ENCODE measurements at places on chromosomes 4 and X.

GRCh38 chr4:7381221-7381889 is 53.4 kb downstream of the PSAPL1 start:
- DNase-seq, result no peak

DNA sequence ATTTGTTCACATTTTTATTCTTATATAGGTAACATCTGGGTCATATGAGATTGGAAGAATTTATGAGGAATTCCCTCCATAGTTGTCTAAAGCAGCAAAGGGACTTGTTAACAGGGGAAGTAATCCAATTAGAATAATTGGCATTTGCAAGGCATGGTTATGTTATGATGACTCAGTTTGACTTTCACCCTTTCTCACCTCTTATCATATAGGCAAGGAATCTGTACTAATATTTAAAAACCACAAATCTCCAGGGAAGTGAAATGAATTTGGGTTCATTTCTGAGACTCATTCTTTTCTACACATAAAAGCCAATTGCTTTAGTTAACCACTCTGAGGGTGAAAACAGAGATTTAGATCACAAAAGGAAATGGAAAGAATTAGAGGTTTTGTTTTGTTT is 281.5 kb upstream of the DKK2 start:
- no peak for DNase-seq

DNA sequence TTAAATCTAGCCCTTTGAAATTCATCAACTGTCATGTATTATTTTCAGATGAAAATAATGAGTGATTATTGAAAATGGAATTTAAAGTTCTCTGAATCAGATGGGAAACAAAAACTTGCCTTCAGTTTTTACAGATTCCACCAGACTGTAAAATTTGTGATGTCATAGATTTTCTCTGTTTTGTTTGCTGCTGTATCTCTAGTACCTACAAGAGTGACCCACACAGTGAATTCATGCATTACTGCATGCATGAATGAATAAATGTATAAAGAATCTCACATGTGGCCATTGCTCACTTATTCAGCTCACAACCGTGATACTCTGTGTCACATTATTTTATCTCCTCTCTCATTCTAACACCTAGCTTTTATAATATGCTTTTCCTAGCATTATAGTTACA is 532.2 kb upstream of the AGA start:
- DNase-seq, result no peak

DNA sequence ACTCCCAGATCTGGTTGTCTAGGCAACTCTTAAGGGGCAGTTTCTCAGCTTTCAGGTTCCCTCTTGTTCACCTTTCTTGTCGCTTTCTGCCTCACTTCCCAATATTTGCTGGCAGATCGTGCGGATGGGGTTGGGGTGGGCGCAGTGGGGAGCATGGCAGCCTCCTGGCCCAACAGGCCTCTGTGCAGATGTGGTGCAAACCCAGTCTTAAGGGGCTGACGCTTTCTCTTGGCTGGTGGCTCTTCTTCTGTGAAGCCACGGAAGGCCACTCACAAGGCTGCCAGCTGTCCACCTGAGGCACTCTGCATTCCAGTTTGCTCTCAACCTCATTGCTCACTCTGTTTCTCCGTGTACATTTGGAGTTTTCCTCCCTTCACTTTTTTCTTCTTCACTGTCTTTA is 61.7 kb downstream of the NBDY start:
- DNase-seq, result no peak

DNA sequence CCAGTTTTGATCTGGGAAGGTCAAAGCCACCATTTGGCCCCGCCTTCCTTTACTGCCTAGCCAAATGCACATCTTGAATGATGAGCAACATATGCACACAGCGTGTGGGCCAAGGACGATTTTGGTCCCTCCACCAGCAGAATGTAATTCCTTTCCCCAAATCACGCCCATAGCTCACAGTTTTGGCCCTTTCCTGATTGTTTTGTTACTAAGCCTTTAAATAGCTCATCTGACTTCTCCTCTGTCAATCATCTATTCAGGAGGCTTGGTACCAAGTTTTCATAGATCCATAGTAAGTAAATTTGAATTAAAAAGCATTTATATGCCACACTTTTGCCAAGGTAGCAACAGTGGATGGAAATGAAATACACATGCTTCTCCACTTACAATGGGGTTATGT is 123.3 kb downstream of the NFKB1 start:
- DNase-seq, result no peak

GRCh38 chr4:83846193-83846830 is 310.4 kb downstream of the GPAT3 start:
- no peak for DNase-seq

DNA sequence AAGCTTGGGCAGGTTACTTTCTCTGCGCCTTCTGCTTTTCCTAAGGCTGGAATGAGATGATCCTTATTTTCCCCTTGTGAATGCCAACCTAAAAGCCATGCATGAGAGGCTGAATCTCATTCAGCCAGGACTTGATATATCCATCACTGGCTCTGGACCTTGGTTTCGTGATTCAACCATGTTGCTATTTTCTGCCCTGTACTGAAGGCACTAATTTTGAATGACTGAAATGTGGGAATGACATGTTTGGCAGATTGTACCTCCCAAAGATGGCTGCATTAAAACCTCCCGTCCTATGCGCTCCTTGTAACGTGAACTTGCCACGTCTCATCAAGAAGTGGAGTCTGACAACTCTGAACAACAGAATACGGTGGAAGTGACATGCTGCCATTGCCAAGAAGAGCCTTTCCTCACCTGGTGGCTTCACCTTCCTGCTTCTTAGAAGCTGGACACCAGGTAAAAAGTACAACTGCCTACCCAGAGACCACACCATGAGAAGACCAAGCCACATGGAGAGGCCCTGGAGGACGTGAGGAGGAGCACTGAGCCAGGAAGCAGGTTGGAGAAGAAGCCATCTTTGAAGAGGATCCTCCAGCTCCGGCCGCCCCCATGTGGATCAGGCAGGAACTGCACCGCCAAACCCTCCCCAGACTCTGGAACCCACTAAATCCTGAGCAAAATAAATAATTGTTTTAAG is 174.5 kb downstream of the NSUN7 start:
- DNase-seq, result peak; percentile 40

- DNase-seq, result peak; percentile 30
Observed at GRCh38 chr4:41418444-41418843, 119.5 kb upstream of the LIMCH1 start.

DNA sequence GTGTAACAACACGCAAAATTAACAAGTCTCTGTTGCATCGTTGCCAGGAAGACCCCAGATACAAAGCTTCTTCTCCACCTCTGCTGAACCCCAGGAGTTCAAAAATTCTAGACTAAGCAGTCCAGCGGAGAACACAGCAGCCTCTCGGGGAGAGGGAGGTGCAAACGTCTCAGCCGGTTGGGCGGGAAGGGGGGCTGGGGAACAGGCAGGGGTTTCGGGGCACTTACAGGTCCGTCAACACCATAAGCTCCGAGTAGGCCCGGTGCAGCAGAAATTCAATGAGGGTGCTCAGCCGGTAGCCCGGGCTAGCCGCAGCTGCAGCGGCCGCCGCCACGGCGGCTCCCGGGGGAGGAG is 394 bp downstream of the MED14 start:
- DNase-seq, result no peak

All from NCI-H446 (cell line).